ENCODE measurements at places on chromosomes 2 and 18. TPM values are rescaled to one million over a fixed set of nuclear protein-coding genes. Genes with fewer than 3 reads are reported as not detected.

Gene CLK1
- total RNA-seq, result 168 TPM

Gene COPS7B
- 19.7 TPM for total RNA-seq

Gene AOX1
- total RNA-seq, result 1.7 TPM

Gene B3GNT7
- total RNA-seq, result 0.98 TPM

Gene EVA1A
- 0.98 TPM for total RNA-seq

Gene ZNF532
- total RNA-seq, result 184 TPM

Gene KLHL30
- total RNA-seq, result not detected
